ENCODE measurements at places on chromosomes 3 and 15.

GRCh38 chr3:132637590-132637989, 22.0 kb downstream of the ACAD11 start:
- DNase-seq, result no peak

- DNase-seq, result no peak
These were observed 234.1 kb downstream of the RORA start for GRCh38 chr15:60994963-60995475.

GRCh38 chr3:69082805-69083204, 1.9 kb upstream of the ARL6IP5 start:
- no peak for DNase-seq

DNA sequence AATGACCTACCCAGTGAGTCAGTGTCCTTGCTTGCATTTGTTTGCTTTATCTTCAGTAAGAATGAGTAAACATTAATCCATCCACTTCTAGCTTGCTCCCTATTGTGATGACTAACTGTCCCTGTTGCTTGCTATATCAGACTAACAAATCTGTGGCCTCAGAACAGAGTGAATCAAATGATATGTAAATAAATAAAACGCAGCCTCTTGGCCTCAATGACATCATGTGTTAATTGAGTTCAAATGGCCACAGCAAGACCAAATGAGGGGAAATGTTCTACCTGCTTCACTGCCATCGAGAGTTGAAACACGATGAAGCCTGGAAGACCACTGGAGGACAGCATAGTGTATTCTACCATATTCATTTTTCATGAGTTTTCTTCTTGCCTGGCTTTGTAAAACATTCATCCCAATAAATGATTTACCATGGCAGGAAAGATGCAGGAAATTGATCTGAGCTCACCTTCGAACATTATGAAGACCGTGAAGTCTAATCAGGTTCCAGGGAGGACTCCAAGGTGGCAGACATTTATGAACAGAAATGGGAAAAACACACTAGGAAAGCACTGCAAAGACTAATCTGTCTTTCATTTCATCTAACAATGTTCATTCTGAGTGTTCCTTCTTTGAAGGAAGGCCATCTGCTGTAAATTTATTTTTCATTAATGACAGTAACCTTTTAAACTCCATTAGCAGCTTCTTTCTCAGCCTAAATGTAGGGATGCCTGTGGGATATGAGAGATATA, 1144.5 kb downstream of the TUSC7 start:
- peak; percentile 4 for DNase-seq
